ENCODE measurements at places on chromosomes 16 and 17.

- no peaks in the 10 kb centered on the region for H3K4me1 ChIP-seq
- no peaks in the 10 kb centered on the region for H3K27me3 ChIP-seq
- no peak overlapping the region for H3K27ac ChIP-seq
- H3K4me3 ChIP-seq: no peak overlapping the region
- DNase-seq: no peak
Observed at GRCh38 chr16:70770291-70770625, 30.7 kb downstream of the VAC14 start.

GRCh38 chr16:72789465-72789864, 258.5 kb downstream of the ZFHX3 start:
- DNase-seq: no peak
- no peak overlapping the region for H3K27ac ChIP-seq

GRCh38 chr17:57899822-57900221, 50.0 kb upstream of the MRPS23 start:
- no peaks in the 10 kb centered on the region for H3K36me3 ChIP-seq
- peak; percentile 78 for DNase-seq
- no peak overlapping the region for H3K4me3 ChIP-seq
- no peaks in the 10 kb centered on the region for H3K4me1 ChIP-seq
- no peaks in the 10 kb centered on the region for H3K27me3 ChIP-seq
- peak overlapping the region; percentile 70 for H3K27ac ChIP-seq

DNA sequence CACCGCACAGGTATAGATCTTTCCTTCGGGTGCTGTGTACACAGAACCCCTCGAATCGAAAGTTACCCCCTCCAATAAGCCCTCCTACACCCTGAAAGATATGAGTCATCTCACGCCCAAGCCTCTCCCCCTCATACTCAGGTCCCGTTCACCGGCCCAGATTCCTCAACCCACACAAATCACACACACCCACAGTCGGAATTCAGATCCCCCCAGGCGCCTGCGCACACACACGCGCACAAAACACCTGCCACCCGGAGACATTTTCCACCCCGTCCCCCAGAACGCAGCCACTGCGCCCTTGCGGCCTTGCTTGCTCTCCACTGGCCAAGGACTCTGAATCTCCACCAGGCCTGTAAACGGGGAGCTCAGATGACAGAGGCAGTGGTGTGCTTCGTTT, 4.9 kb downstream of the JPH3 start:
- no peaks in the 10 kb centered on the region for H3K27me3 ChIP-seq
- DNase-seq: peak; percentile 23
- H3K4me1 ChIP-seq: no peaks in the 10 kb centered on the region
- no peak overlapping the region for H3K4me3 ChIP-seq
- H3K36me3 ChIP-seq: no peaks in the 10 kb centered on the region

- no peaks in the 10 kb centered on the region for H3K27me3 ChIP-seq
- no peaks in the 10 kb centered on the region for H3K4me1 ChIP-seq
- no peak overlapping the region for H3K27ac ChIP-seq
Observed at GRCh38 chr16:50428116-50428515, 59.3 kb upstream of the BRD7 start.

- no peaks in the 10 kb centered on the region for H3K4me1 ChIP-seq
- H3K27me3 ChIP-seq: no peaks in the 10 kb centered on the region
- no peaks in the 10 kb centered on the region for H3K36me3 ChIP-seq
- no peak for DNase-seq
- H3K27ac ChIP-seq: no peak overlapping the region
Observed at GRCh38 chr17:73261952-73262675, 434 bp upstream of the CPSF4L start.

- H3K36me3 ChIP-seq: no peaks in the 10 kb centered on the region
- no peak for DNase-seq
- H3K4me1 ChIP-seq: no peaks in the 10 kb centered on the region
- no peak overlapping the region for H3K27ac ChIP-seq
Observed at GRCh38 chr17:17766744-17767120, 70.1 kb downstream of the SREBF1 start.

- no peak overlapping the region for H3K27ac ChIP-seq
- H3K36me3 ChIP-seq: no peaks in the 10 kb centered on the region
- no peak for DNase-seq
- H3K27me3 ChIP-seq: no peaks in the 10 kb centered on the region
- no peaks in the 10 kb centered on the region for H3K4me1 ChIP-seq
- no peak overlapping the region for H3K4me3 ChIP-seq
Observed at GRCh38 chr17:9389111-9389527, 186.5 kb downstream of the STX8 start.

GRCh38 chr17:6355196-6355595, 79.7 kb downstream of the AIPL1 start:
- H3K27ac ChIP-seq: no peak overlapping the region
- H3K4me1 ChIP-seq: no peaks in the 10 kb centered on the region
- no peaks in the 10 kb centered on the region for H3K27me3 ChIP-seq
- no peak overlapping the region for H3K4me3 ChIP-seq
- no peaks in the 10 kb centered on the region for H3K36me3 ChIP-seq
- no peak for DNase-seq

GRCh38 chr16:293043-293775, 10.2 kb downstream of the PDIA2 start:
- H3K36me3 ChIP-seq: peaks cover under 1% of the 10 kb centered on the region
- H3K4me3 ChIP-seq: no peak overlapping the region
- DNase-seq: no peak
- H3K27me3 ChIP-seq: no peaks in the 10 kb centered on the region
- no peak overlapping the region for H3K27ac ChIP-seq

- H3K4me3 ChIP-seq: no peak overlapping the region
- H3K4me1 ChIP-seq: no peaks in the 10 kb centered on the region
- no peaks in the 10 kb centered on the region for H3K27me3 ChIP-seq
- H3K27ac ChIP-seq: no peak overlapping the region
- no peak for DNase-seq
Observed at GRCh38 chr16:83701494-83701893, 106.3 kb upstream of the HSBP1 start.

DNA sequence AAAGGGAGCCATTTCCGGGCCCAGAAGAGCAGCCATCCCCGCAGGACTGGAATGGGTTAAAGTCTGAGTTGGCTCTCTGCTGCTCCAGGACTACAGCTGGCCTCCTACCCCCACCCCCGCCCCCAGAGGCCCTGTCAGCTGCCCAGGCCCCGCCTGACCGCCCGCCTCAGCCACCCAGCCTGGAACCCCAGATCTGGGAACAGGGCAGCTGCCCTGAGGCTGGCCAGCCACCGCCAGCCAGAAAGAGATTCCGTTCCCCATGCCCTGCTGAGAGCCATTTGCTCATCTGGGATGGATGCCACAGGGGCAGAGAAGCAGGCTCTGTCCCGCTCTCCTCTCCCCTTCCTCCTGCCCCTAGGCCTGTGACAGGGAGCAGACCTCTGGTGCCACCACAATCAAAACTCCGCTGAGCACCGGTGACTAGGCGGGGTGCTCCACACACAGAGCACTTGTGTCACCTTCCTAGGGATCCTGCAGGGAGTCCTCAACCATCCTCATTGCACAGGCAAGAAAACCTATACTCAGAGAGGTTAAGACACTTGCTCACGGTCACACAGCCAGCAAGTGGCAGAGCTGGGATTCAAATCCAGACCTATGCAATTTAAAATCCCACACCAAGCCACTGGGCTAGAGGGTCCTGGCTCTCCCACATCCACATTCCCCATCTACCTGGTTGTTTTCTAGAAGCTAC, 44.1 kb downstream of the ZNF423 start:
- H3K4me1 ChIP-seq: no peaks in the 10 kb centered on the region
- H3K36me3 ChIP-seq: no peaks in the 10 kb centered on the region
- no peak for DNase-seq
- no peak overlapping the region for H3K27ac ChIP-seq
- no peak overlapping the region for H3K4me3 ChIP-seq
- no peaks in the 10 kb centered on the region for H3K27me3 ChIP-seq

GRCh38 chr17:63431939-63432804, 13.9 kb downstream of the CYB561 start:
- peak; percentile 36 for DNase-seq
- H3K36me3 ChIP-seq: no peaks in the 10 kb centered on the region
- H3K4me3 ChIP-seq: no peak overlapping the region
- H3K27ac ChIP-seq: no peak overlapping the region
- H3K4me1 ChIP-seq: no peaks in the 10 kb centered on the region

DNA sequence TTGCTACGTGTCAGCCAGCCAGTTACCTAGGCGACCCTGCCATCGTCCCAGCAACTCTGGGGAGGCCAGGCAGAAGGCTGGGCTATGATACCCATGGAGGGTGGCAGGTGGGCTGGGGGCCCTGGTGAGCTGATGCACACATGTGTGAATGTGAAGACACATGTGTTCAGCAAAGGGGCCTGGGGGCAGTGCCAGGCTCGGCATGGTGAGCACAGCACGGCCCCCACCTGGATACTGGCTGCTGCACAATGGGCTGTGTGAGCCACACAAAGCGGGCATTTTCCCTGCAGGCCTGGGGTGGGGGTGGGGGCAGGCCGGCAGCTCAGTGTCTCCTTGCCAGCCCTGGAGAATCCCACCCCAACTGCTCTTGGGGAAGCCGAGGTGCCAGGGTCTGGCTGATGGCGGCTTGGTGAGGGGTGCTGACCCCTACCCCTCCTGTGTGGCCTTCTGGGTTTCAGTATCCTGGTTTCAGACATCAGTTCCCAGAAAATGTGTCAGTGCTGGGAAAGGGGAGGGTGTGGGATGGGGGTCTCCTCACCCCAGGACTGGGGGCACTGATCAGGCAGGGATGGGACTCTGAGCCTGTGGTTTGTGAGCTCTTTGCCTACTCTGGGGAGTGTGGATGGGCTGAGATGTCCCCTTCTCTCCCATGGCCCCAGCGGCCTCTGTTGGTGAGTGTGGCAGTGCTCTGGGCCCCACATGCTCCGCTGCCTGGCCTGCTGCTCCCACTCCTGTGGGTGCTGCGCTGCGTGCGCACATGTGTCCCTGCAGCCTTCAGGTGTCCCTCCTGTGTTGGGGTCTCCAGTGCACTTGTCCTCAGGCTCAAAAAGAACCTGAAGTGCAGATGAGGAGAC, 5.1 kb downstream of the LLGL1 start:
- no peak overlapping the region for H3K27ac ChIP-seq
- H3K4me3 ChIP-seq: no peak overlapping the region
- no peaks in the 10 kb centered on the region for H3K4me1 ChIP-seq
- DNase-seq: no peak

- no peak overlapping the region for H3K27ac ChIP-seq
- peak; percentile 44 for DNase-seq
- H3K36me3 ChIP-seq: no peaks in the 10 kb centered on the region
Observed at GRCh38 chr17:40558890-40559563, 6.2 kb downstream of the CCR7 start.

GRCh38 chr17:73826872-73827228, 182.6 kb upstream of the SDK2 start:
- H3K36me3 ChIP-seq: no peaks in the 10 kb centered on the region
- H3K27me3 ChIP-seq: no peaks in the 10 kb centered on the region
- H3K4me3 ChIP-seq: no peak overlapping the region
- H3K4me1 ChIP-seq: no peaks in the 10 kb centered on the region
- H3K27ac ChIP-seq: no peak overlapping the region

DNA sequence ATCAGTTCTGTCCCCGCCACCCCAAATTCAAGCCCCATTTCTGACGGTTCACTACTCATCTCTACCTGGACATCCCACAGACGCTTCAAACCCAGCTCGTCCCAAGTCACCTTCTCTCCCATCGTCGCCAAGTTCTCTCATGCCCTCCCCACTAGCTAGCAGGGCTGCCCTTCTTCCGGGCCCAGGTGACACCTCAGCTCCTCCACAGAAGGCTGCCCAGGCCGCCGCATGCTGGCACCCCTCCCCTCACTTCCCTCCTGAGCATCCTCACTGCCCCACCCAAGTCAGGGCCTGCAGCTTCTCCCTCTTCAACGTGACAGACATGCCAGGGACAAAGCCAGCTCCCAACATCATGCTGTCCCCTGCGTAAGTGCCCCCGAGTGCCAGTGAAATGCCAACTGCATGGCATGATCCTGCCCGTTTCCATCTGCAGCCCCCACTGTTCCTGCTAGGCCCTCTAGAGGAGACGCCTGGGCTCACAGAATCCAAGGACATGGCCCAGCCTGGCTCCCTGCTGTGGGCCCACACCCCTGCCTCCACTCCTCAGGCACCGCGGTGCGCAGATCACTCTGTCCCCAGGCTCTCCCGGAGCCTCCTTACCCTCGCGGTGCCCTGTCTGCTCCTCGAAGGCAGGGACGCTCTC, 5.9 kb downstream of the CYB561 start:
- no peak overlapping the region for H3K27ac ChIP-seq
- H3K36me3 ChIP-seq: no peaks in the 10 kb centered on the region
- DNase-seq: no peak
- H3K27me3 ChIP-seq: no peaks in the 10 kb centered on the region
- no peaks in the 10 kb centered on the region for H3K4me1 ChIP-seq

- H3K27me3 ChIP-seq: no peaks in the 10 kb centered on the region
- DNase-seq: peak; percentile 88
- H3K4me3 ChIP-seq: no peak overlapping the region
- no peaks in the 10 kb centered on the region for H3K4me1 ChIP-seq
- H3K36me3 ChIP-seq: no peaks in the 10 kb centered on the region
Observed at GRCh38 chr17:75827308-75828075, 16.7 kb downstream of the UNC13D start.

GRCh38 chr16:54843424-54843750, 87.3 kb upstream of the IRX5 start:
- H3K27me3 ChIP-seq: no peaks in the 10 kb centered on the region
- no peak overlapping the region for H3K27ac ChIP-seq
- DNase-seq: no peak
- H3K4me3 ChIP-seq: no peak overlapping the region
- no peaks in the 10 kb centered on the region for H3K36me3 ChIP-seq
- H3K4me1 ChIP-seq: no peaks in the 10 kb centered on the region
